Effector memory CD4-positive, alpha-beta T cell (primary cell): ENCODE measurements at places on chromosomes 13 and 19.
A peak's percentile ranks its signal among the peaks of the same experiment; 100 is the strongest.

GRCh38 chr19:30061223-30062064, 119.4 kb downstream of the URI1 start:
- DNase-seq: no peak

DNA sequence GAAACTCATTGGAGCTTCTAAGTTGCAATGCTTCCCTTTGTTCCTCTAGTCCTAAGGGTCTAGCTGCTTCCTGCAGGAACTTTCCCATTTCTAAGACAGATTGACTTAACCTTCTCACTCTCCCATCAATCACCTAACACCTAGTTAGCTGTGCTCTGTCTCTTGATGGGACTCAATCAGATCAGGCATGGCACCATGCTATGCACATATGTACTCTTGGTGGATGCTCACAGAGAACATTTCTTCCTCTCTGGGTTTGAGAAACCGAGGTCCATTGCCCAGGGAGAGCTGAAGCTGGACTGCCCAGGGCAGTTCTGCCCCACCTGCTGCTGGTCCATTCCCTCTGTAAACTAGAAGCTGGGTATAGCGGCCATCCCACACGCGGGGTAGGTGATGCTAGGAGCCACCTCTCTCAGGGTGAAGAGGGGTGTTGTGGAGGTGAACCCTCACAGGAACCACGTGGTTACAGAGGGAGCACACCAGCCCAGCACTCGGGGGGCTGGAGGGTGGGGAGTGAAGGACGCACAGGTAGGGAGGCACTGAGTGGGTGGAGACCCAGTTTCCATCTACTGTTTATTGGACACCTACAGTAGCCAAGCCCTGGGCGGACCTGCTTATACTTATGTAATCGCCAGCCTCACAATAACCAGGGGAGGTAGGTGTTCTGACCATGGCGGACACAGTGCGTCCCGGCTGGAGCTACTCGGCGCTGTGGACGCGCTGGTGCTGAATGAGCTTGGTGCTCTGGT, 3.1 kb upstream of the UBE2M start:
- no peak for DNase-seq

DNA sequence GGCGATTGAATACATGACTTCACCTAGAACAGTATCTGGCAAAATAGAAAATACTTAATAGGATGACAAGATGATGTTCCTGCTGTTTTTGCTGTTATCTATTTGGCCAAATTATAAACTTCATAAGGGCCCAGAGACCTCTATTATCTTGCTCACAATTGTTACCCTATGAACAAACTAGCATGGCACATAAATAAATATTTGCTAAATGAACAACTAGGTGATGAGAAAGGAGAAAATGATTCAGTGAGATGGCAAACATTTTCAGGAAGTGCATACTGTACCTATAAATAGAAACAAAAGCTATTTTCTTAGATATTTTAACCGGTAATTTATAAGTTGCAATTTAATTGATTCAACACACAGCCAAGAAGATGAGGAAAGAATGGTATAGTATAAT, 78.4 kb downstream of the FAM216B start:
- DNase-seq: no peak

GRCh38 chr13:27353708-27354107, 70.7 kb upstream of the GTF3A start:
- DNase-seq: no peak

DNA sequence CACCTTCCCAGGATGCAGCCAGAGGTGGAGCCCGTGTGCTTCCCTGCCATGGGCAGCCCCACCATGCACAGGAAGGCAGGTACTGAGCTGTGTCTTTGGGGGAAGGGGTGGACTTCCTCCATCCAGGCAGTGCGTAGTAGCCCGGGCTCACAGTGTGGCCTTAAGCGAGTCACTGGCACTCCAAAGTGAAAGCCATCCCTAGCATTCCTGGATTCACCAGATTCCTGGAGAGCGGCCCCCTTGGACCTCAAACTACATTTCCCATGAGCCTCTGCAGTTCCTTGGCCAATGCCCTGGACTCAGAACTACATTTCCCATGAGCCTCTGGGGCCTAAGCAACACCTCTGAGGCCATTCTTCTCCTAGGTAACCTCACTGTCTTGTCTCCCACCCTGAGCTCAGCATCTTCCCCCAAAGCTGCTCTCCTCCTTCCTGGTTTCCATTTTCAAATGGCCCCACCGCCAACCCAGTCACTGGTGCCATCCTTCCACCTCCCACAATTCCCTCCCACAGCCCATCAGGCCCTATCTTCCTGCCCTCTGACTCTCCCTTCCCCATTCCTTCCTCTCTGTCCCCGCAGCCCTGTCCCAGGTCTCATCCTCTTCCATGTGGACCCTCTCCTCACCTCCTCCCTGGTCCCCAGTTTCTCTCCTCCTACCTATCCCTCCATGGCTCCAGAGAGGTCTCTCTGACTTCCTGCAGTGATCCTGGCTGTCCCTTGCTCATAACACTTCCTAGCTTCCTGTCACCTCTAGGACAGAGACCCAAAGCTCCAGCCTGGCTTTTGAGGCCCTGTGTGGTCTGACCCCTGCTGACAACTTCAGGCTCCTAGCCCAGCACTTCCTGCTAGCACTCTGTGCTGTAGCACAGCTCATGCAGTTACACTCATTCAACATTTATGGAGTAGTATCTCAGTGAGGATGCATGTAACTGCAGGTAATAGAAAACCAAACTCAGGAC, at the start of gene C19orf81:
Gene C19orf81 (plus strand): TSS at position 13 of the 959 bp plus-strand sequence. CDS start 0 bp downstream, at position 13.
- no peak for DNase-seq

DNA sequence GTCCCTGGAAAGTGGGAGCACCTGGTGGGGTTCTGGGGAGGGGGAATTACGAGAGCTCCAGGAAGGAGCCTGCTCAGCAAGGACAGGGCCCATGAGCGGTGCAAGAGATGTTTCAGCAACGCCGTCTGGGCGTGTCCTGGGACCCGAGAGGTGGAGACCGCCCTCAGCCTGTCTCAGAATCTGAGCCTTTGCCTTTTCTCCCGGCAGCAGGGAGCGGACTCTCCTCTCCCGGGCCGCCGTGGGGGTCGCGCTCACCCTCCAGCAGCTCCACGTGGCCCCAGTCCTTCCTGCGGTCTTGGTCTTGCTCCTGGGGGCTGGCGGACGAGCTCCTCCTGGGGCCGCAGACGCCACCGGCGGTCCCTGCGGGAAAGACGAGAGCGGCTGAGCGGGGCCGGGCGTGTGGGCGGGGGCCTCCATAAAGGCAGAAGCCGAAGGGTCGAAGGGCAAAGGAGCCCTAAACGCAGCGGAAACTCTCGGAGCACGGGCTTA, 714 bp downstream of the POLRMT start:
- no peak for DNase-seq

DNA sequence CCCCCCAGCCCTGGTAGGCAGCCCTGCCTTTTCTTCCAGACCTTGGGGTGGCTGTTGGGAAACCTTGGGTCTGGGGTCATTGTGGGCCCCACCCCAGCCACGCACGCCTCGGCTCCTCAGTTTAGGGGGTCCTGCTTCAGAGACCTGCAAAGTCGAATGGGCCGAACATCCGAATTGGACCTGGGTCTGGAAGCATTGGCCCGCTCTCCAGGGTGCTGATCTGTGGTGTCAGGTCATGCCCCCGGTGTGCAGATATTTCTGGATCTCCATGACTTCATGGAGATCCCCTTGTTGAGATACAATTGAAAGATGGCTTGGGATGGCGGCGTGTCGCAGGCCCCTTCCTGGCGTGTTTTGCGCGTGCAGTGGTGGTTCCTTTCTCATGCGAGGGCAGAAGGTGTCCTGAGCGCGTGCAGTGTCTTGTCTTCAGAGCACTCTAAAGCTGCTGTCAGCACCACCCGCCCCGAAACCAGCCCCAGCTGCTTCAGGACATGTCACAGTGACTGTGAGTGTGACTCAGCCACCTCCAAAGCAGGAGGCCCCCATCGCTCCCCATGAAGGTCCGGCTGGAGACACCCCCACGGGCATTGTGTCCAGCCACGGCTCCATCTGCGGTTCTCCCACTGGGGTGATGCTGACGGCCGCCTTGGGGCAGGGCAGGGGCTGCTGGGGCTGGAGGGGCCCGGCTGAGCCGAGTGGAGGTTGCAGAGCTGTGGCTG, 112.7 kb downstream of the KDM4B start:
- no peak for DNase-seq

GRCh38 chr13:86399572-86399971, 600.4 kb upstream of the SLITRK6 start:
- no peak for DNase-seq

DNA sequence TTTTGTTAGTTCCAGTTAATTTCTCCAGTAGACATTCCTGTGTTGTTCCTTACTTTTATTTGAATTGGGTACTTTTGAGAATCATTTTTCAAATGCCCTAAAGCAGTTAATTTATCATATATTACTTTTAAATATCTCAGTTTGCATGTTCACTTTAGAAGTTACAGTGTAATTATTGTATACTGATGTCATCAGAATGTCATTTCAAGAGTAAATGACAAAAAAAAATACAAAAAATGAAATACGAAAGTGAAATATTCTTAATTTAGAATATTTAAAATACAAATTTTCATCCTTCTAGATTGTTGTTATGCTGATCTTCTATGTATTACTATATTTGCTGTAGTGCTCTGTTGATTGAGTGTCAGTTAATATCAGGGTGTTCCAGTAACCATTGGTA, 114.2 kb downstream of the PAN3 start:
- DNase-seq: no peak

DNA sequence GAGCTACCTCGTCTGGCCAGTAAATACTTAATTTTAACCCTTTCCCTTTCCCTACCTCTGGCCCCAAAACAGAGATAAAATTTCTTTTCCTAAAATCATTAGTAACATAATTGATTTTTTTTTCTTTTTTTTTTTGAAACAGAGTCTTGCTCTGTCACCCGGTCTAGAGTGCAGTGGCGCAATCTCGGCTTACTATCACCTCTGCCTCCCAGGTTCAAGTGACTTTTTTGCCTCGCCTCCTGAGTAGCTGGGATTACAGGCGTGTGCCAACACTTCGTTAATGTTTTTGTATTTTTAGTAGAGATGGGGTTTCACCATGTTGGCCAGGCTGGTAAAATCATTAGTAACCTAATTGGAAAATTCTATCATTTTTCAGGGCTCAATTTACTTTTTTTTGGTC, 10.4 kb upstream of the TRIM13 start:
- DNase-seq: no peak

DNA sequence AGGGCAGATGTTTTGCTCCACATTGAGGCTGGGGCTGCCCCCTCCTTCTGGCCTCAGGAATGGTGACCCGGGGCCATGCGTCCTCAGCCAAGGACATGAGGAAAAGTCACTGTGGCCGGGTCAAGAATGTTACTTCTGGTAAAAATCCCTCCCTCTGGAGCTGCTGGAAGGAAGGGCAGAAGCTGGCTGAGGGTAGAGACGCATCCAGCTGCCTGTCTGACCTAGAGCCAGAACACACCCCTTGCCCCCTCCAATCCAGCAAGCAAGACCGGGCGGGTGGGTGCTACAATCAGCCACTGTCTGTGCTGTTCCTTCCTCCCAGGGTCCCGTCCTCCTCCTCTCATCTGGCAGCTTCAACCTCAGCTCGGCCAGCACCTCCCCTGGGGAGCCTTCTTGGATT, 59.0 kb downstream of the PTPRS start:
- no peak for DNase-seq

DNA sequence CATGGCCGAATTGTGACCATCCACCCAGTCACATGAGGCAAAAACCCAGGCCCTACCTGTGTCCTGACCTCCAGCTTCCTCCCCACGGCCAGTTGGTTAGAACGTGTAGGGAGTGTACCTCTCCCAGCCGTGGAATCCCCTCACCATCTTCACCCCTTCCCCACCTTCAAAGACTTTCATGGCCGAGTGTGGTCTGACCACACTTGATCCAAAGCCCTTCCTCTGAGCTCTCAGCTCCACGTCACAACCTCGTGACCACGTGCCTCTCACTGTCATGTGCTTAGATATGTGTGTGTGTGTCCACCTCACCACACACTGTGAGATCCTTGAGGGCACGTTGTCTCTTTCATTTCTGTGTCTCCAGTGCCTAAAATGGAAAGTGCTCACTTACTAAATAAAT, 48.6 kb upstream of the UBE2L5 start:
- DNase-seq: peak; percentile 42

GRCh38 chr19:4593409-4593851, 33.9 kb upstream of the SEMA6B start:
- no peak for DNase-seq

GRCh38 chr19:38676023-38676877, 28.8 kb downstream of the ACTN4 start:
- no peak for DNase-seq

DNA sequence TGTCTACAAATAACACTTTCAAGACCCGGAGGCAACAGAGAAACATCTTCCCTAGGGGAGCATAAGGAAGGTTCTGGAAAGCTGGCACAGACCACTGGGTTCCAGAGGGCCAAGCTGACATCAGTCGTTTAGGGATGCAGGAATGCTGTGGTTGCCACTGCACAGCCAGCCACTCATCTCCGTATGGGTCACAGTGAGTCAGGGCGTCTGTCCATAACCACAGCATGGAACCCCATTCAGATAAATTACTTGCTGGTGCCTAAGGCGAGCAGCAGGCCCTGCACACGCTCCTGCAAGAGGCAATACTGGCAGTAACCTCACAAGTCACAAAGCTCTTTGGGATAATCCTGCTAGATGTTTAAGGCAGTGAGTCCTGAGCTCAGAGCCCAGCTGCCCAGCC, 140.9 kb upstream of the UBL3 start:
- DNase-seq: no peak

GRCh38 chr13:24112791-24113190, 47.7 kb upstream of the SPATA13 start:
- DNase-seq: no peak

DNA sequence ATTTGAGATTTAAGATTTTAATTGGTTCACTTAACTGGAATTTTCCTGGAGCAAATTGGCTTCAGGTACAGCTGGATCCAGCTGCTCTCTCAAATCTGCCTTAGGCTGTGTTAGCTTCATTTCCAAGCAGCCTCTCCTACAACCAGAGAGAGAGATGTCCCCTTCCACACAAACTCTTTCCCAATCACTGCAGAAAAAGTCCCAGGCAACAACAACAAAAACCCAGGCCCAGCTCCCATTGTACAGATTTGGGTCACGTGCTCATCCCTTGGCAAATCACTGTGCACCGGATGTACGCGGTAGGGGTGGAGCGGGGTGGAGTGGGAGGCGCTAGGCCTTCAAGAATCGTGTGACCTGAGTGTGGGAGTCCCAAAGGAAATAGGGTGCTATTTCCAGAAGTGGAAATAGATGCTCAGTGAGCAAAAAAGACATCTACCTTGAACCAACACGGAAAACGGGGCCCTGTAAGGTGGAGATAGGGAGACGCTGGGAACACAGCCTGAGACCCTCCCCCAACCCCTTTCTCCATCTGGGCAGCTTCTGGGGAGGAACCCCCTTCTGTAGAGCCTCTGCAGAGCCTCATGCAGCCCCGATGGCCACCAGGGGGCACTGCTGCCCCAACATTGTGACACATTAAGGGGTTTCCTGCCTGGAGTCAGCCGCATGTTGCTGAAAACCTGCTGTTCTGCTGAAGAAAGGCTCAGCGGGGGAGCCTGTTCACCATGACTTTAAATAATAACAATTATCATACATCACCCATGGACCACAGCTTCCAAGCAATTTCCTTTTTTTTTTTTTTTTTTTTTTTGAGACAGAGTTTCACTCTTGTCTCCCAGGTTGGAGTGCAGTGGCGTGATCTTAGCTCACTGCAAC, 25.4 kb downstream of the HPN start:
- peak; percentile 77 for DNase-seq

GRCh38 chr13:108113407-108113806, 101.9 kb downstream of the LIG4 start:
- DNase-seq: no peak

GRCh38 chr13:73450583-73450982, 391.8 kb downstream of the KLF5 start:
- DNase-seq: no peak

- no peak for DNase-seq
Observed at GRCh38 chr13:40569024-40569350, 97.5 kb downstream of the FOXO1 start.
